ENCODE measurements at places on chromosomes 5 and 9.

DNA sequence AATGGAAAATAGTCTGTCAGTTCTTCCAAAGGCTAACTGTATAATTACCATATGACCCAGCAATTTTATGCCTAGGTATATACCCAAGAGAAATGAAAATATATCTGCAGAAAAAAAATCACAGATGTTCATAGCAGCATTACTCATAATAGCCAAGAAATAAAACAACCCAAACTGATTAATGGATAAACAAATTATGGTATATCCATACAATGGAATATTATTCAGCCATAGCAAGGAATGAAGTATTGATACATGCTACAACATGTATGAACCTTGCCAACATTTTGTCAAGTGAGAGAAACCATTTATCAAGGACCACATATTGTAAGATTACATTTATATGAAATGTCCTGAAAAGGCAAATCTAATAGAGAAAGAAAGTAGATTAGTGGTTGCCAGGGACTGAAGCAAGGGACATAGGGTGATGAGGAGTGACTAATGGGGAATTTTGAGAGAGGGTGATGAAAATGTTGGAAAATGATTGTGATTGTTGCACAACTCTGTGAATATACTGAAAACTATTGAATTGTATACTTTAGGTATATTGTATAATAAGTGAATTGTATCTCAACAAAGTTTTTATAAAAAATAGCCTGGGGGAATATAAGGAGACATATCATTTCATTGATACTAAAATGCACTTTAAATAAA, 114.4 kb downstream of the PBX3 start:
- DNase-seq: no peak

- no peak for DNase-seq
These were observed 18.5 kb upstream of the GNE start for GRCh38 chr9:36276781-36277181.

DNA sequence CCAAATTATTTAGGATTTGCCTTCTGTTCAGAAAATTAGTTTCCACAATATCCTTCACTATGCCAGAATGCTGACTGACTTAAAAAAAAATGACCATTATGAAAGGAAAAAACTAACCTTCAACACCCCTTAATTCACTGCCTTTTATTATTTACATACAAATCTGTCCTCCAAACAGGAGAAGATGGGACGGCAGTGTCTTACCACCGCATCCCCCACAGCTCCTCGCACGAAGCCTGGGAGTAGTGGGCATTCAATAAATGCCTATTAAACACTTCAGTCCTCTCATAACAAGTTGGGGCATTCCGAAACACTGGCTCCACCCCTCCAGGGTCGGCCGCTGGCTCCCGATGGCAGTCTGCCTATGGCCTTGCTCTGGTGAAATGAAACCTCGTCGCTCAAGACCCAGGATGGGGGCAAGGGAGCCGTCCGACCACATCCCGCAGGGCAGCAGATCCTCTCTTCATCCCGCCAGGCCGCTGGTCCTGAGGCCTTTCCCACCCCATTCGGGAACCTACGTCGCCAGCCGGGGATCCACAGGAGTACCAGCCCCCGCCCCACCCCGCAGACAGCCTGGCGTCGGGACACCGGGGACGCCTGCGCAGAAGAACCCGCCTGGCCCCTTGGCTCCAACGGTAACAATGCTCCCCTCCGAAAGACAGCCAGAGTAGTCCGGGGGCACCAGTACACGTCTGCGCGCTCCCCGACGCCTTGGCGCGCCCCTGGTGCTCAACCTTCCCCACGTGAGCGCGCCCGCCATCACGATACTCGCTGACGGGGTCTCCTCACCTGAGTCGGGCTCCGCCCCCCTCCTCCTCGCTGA, 613 bp downstream of the ZBTB5 start:
- peak; percentile 87 for DNase-seq

GRCh38 chr9:71620746-71621145, 147.6 kb downstream of the CEMIP2 start:
- DNase-seq: no peak

GRCh38 chr9:110370315-110370714, 32.7 kb upstream of the TXNDC8 start:
- DNase-seq: no peak

- DNase-seq: no peak
These were observed 58.0 kb downstream of the PTPN3 start for GRCh38 chr9:109440117-109440515.

- no peak for DNase-seq
These were observed 20.4 kb downstream of the TENT4A start for GRCh38 chr5:6733411-6734242.

- DNase-seq: no peak
These were observed 291.4 kb downstream of the ARHGEF28 start for GRCh38 chr5:73917433-73917832.

- no peak for DNase-seq
These were observed 27.1 kb upstream of the IFNA14 start for GRCh38 chr9:21266733-21267484.

GRCh38 chr5:131641494-131641893, 6.5 kb upstream of the RAPGEF6 start:
- DNase-seq: no peak

DNA sequence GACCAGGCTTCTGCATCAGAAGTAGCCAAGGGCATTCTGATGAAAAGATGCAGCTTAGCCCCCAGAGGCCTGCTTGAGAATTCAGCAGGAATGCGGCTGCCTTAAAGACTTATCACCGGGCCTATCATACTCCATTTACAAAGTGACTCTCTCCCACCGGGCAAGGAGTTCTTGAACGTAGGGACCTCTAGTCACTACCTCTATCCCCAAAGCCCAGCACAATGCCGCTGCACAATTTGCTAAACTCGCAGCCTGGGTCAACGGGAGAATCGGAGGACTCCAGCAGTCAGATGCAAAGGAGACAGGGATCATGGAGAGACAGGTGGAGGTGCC, 661 bp downstream of the PDCL start:
- no peak for DNase-seq

DNA sequence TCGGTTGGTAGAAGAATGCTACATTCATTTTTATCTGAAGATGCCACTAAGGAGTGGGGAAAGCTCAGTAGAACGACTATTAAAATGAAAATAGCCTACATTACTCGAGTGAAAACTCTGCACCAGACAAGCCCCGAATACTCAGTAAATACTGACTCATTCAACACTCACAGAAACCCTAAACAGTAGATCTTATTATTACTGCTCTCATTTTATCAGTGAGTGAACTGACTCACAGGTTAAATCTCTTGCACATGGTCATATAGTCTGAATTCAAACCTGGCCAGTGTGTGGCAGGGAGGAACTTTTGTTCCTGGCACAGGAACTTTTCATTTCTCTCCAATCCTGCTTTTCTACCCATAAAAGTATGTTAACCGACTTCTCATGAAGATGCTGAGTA, 9.6 kb upstream of the PAPPA start:
- DNase-seq: no peak

GRCh38 chr5:93589829-93590215, 6.8 kb downstream of the NR2F1 start:
- no peak for DNase-seq

DNA sequence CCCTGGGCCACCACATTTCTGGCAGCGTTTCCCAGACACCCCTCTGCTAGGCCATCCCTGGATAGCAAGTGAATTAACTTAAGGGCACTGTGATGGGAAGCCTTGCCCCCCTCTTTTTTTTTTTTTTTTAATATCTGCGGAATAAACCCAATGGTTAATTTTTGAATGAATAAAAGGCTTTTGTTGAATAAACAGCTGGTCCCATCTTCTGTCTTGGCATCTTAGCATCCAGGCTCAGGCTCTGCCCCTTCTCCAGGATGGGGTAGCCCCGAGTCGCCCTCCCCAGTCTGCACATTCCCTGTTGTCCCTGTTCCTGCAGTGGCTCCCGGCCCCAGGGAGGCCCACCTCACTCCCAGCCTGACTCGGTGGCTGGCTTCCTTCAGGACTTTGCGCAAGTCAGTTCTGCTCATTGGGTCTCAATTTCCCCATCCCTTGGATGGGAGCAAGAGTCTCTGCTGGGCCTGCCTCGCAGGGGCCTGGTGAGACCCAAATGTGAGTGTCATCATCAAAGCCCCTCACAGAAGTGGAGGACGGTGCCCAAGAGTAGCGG, 29.0 kb upstream of the HMCN2 start:
- no peak for DNase-seq

GRCh38 chr9:34505370-34506120, 17.2 kb downstream of the ENHO start:
- DNase-seq: no peak

GRCh38 chr5:124253203-124253810, 493.1 kb downstream of the ZNF608 start:
- no peak for DNase-seq
